NCI-H446 (cell line): ENCODE measurements at places on chromosomes 16 and 17.

- DNase-seq = no peak
Observed at GRCh38 chr17:419073-419735, 66.6 kb upstream of the RPH3AL start.

GRCh38 chr16:11639925-11640899, 28.0 kb upstream of the SNN start:
- DNase-seq = peak; percentile 88

- DNase-seq = no peak
Observed at GRCh38 chr16:11748404-11749254, 6.0 kb upstream of the TXNDC11 start.

DNA sequence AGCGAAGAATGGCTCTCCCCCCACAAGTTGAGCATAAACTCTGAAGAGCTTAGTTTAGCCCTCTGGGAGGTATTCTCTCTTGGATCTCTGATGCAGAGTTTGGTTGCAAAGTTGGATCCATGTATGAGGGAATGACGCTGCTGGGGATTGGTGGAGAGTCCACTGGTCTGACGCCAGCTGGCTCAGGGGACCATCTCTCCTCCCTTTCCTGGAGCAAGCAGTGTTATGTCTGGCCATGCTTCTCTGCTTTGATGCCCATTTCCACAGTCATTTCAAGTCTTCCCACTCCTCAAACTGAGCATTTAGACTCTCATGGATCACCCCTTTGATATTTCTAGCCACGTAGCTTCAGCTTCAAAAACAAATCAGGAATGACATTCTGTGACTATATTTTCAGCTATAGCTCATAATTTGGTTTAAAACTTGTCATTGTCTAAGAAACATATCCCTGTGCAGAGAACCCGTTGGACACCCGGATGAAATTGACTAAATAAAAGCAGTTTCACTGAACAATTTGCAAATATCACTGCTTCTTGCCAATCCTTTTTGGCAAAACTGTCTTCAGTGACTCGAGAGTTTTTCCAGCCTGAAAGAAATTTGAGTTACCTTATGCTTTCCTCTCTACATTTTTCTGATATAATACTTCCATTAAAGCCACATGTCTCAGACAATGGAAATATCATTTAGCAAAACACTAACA, 193.4 kb upstream of the CDH11 start:
- DNase-seq = peak; percentile 18

DNA sequence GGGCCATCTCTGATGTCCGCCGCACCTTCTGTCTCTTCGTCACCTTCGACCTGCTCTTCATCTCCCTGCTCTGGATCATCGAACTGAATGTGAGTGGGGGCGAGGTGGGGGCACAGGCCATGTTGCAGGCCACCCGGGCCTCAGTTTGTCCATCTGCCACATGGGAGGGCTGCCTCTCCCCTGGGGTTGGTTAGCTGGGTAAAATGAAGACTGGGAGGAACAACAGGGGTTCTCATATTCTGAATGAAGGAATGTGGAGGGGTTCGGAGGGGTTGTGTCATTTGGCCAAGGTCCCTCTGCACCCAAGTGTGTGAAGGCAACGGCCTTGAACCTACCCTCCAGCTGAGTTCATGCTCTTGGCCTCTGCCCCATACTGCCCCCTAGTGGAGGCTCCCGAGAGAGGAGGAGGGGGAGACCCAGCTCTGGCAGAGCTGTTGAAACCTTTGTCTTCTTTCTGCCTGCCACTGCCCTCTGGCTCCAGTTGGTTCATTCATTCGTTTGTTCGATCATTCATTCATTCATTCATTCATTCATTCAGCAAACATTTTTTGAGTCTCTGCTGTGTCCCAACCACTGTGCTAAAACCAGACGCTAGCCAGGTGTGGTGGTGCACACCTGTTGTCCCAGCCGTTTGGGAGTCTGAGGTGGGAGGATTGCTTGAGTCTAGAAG, 11.4 kb upstream of the TCAP start:
- peak; percentile 44 for DNase-seq

DNA sequence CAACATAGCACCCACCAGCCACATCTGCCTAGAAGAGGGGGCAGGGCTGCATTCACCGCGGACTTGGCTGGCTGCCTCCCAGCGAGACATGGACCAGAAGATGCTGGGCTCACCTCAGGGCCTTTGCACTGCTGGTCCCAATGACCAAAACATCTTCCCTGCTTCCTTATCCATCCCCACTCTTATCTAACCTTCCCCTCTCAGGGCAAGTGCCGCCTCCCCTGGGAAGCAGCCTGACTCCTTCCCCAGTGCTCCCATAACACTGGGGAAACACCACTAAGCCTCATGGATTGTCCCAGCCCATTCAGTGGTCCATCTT, 5.7 kb downstream of the TMC6 start:
- no peak for DNase-seq

GRCh38 chr17:29326023-29326813, 32.3 kb upstream of the NUFIP2 start:
- DNase-seq = no peak
